ENCODE measurements at places on chromosomes 4 and X. TPM values are rescaled to one million over a fixed set of nuclear protein-coding genes. Genes with fewer than 3 reads are reported as not detected.
A peak's percentile ranks its signal among the peaks of the same experiment; 100 is the strongest.

- no peaks in the 10 kb centered on the region for H3K27me3 ChIP-seq
- H3K4me1 ChIP-seq = no peaks in the 10 kb centered on the region
- no peak overlapping the region for H3K4me3 ChIP-seq
- H3K36me3 ChIP-seq = no peaks in the 10 kb centered on the region
- H3K27ac ChIP-seq = no peak overlapping the region
Measured at GRCh38 chr4:37431417-37431743, 186.8 kb downstream of the NWD2 start.

DNA sequence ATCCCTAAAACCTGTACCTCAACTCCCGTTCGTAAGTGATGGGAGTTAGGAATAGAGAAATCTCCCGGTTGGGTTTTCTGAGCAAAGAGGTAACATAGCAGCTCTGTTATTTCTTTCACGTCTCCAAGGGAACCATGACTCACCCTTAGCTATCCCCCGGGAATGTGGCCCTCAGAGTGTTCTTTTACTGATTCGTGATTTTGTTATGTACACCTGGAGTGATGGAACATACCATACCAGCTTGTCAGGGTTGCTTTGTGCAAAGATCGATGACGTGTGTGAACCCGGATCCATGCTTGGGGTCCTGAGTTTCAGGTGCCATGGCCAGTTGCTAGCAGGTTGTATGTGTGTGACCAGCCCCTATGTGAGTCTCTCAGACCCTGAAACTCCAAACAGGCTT is 52.6 kb downstream of the HPRT1 start:
- no peaks in the 10 kb centered on the region for H3K4me1 ChIP-seq
- no peaks in the 10 kb centered on the region for H3K27me3 ChIP-seq
- H3K36me3 ChIP-seq = no peaks in the 10 kb centered on the region
- H3K27ac ChIP-seq = no peak overlapping the region

DNA sequence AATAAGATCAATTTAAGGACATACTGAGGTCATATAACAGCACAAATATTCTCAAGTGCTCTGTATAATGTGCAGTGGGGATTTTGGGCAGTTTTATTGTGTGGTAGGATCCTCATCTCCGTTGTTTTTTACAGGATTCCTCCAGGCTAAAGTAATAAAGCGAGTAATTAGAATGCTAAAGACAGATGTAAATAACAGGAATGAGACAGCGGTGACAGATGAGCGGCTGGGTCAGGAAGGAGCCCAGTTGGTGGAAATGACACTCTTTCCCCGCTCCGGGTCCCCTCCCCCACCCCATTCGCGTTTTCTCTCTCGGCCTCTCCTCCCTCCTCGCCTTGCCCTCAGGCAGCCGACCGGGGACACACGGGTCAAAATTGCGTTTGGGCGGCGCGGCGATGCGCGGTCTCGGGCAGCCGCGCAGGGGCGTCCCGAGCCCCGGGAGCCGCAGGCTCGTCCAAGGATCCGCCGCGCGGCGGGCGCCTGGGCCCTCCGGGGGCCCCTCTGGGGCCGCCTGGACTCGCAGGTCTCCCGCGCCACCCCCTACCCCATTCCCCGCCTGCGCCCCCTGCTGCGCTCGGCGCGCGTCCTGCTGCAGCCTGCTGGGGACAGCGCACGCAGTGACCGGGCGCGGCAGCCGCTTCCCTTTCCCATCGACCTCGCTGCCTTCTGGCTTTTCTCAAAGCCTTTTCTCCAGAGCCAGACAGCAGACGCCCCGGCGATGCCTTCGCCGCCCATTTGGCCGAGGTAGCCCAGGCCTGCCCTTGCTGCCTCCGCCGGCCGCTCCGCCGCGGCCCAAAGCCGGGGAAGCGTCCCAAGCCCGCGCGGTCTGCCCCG is 16.2 kb downstream of the POU4F2 start:
- H3K27ac ChIP-seq = no peak overlapping the region
- no peaks in the 10 kb centered on the region for H3K36me3 ChIP-seq
- DNase-seq = no peak
- H3K27me3 ChIP-seq = peaks cover 6% of the 10 kb centered on the region

DNA sequence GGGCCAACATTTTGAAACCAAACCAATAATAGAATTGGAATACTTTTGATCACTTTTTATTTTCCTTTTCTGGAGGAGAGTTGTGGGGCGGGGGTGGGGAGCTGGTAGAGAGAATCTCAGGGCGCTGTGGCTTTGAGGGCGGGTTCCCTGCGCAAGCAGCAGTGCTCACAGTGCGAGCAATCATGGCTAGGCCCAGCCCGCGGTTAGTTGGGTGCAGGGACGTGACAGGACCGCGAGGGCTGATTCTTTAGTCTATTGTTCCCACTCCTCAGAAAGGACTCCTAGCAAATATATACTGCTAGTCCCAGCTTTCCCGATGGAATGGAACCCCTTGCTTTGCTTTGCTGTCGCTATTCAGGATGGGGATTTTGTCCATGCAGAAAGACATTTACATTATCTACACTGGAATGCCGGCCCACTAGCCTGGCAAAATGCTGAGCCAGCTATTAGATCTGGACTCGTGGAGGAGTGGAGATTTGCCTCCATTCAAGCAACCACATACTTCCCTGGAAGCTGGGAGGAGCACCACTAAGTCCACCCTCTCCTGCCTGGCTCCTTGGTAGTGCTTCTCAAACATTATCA is 23.9 kb upstream of the APLN start:
- peak overlapping the region; percentile 89 for H3K27ac ChIP-seq
- no peak for DNase-seq
- H3K4me3 ChIP-seq = peak overlapping the region; percentile 67
- H3K36me3 ChIP-seq = no peaks in the 10 kb centered on the region

GRCh38 chrX:118666521-118666920 is 60.9 kb upstream of the IL13RA1 start:
- DNase-seq = no peak
- no peak overlapping the region for H3K4me3 ChIP-seq
- H3K4me1 ChIP-seq = no peaks in the 10 kb centered on the region
- H3K36me3 ChIP-seq = no peaks in the 10 kb centered on the region

The ALB gene
- not detected for total RNA-seq

- no peak overlapping the region for H3K4me3 ChIP-seq
- peaks cover 41% of the 10 kb centered on the region for H3K4me1 ChIP-seq
- no peaks in the 10 kb centered on the region for H3K36me3 ChIP-seq
- no peak for DNase-seq
- H3K27ac ChIP-seq = peak overlapping the region; percentile 55
Measured at GRCh38 chr4:150007512-150007911, 70.7 kb upstream of the DCLK2 start.

Measured in thoracic aorta (tissue), 2 donors.